ENCODE measurements at places on chromosomes 1 and 21. TPM values are rescaled to one million over a fixed set of nuclear protein-coding genes. Genes with fewer than 3 reads are reported as not detected.

DNA sequence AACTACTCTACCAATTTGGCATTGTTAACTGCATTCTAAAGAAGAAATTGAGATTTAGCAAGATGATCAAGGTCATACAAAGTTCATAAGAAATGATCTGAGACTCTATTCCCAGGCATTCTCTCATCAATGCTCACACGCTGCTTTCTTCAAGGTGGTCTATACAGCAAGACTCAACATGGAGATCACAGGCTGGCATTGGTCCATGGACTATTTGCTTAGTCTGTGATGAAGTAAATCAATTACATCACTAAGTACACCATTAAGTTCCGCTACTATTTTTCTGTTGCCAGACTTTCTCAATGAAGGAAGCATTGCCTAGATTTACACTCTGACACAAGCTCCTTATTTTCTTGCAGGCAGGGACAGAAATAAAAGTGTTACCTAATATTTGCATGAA is 51.9 kb upstream of the CYP2J2 start:
- no peak for DNase-seq

GRCh38 chr1:61442544-61442943 is 282.4 kb downstream of the TM2D1 start:
- DNase-seq, result no peak

DNA sequence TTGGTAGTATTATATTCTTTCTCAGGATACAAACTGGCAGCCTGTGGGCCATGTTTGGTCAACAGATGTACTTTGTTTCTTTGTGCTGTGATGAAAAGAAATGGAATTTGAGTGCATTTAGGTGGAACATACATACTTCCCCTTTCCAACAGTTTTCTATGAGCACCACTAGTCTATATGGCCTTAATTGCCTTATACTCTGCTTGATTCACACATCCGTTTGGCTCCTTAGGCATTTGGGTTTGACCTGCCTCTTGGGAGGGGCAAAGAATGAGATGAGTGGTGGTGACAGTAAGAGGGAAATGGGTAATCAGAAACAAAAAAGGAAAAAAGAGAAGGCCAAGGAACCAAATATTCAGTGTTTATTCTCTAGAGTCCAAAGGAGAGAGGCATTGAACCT is 17.0 kb downstream of the CFAP126 start:
- DNase-seq, result no peak

- peak; percentile 62 for DNase-seq
Observed at GRCh38 chr1:82215056-82215852, 414.5 kb downstream of the ADGRL2 start.

- no peak for DNase-seq
Observed at GRCh38 chr1:167546935-167547334, 6.6 kb downstream of the CREG1 start.

- no peak for DNase-seq
Observed at GRCh38 chr21:41627428-41627827, 119.5 kb upstream of the TMPRSS2 start.

DNA sequence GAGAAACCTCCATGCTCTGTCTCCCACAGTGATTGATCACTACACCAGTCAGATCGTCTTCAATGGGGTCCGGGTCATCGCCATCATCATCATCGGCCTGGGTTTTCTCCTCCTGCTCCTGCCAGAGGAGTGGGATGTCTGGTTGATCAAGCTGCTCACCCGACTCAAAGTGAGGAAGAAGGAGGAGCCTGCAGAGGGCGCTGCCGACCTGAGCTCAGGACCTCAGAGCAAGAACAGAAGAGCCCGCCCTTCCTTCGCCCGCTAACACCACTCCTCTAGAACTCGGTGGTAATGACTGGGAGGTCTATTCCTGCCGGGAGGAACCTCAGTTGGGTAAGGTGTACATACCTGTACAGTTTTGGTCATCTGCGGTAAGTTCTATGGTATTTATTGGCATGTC is 50.3 kb upstream of the COA6 start:
- DNase-seq, result no peak

The OR2T33 gene
- not detected for polyA plus RNA-seq

The CFAP107 gene
- polyA plus RNA-seq, result 0.99 TPM

The REN gene
- polyA plus RNA-seq, result not detected

The ACOT11 gene
- polyA plus RNA-seq, result 5.1 TPM

The GJA8 gene
- polyA plus RNA-seq, result not detected

Measured in forelimb muscle (tissue), 1 donor.